MCF 10A (cell line): ENCODE measurements at places on chromosomes 12 and 14.

- no peak for DNase-seq
Observed at GRCh38 chr14:106831322-106831720, 1304.9 kb downstream of the TMEM121 start.

DNA sequence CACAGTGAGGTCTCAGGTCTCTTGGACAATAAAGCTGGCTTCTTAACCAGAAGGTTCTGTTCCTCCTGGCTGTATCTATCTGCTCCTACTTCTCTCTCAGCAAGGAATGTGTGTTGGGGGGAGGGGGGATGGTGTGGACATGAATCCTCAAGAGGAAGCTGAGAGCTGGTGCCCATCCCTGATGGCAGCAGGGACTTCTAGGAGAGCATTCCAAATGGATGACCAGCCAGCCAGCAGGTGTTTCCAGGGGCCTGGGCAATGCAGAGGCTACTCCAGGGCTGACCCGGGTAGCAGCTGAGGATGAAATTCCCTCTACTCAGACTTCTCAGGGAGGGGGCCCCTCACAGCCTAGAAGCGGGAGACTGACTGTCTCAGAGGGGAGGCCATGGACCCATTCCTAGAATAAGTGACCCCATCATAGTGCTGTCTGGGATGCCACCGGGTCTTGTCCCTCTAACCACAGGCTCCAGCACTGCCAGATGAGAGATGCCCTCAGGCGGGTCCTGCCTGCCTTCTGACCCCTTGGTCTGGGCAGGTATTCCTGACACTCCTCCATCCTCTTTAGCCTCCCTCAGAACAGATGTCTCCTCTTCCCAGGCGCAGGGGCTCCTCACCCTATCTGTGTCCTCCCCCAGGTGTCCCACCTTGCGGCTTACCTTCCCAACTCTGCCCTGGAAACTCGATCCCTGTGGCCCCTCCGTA, 1.2 kb downstream of the RAB15 start:
- no peak for DNase-seq

GRCh38 chr14:23099212-23099861, 4.0 kb downstream of the C14orf119 start:
- DNase-seq: no peak

- peak; percentile 41 for DNase-seq
Observed at GRCh38 chr12:95859344-95859816, 628 bp downstream of the SNRPF start.

DNA sequence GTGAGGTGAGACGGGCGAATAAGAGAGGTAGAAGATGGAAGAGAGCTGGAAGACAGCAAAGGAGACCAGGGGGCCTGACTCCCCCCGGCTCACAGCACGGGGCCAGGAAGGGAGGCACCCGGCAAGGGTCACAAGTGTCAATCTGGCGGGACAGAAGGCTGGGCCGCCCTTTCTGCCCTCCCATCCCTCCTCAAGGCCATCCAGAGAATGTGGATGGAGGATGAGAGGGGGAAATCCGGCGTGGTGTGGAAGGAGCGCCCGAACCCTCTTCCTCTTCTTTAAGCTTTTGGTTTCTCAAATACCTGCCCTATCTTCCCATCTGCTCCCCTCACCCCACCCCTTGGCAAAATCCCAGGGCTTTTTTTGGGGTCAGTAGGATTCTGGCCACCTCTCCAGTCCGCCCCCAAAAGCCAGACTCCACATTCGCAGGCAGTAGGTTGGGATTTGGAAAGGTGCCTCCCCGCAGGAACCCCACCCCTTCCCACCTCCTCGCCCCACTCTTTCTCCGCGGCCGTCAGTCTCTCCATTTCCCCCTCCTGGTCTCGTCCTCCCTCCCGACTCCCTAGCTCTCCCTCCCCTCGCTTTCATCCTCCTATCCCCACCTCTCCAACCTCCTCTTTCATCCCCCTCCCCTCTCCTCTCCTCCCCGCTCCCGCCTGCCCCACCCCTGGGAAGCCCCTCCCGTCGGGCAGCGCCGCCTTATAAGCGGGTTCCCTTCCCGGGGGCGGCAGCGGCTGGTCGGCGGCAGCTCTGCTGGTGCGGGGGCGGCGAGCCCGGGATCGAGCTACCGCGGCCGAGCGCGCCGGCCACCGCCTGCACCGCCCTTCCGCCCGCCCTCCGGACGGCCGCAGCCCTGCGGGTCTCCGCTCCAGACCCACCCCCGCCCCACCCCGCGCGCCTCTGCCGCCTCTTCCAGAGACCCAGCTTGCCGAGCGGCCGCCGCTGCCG, at the start of gene PTMS:
TSS of gene PTMS (plus strand) at position 730 of the 948 bp plus-strand sequence. CDS start 343 bp downstream, outside the sequence.
- peak; percentile 96 for DNase-seq

- no peak for DNase-seq
Observed at GRCh38 chr12:19227880-19228210, 98.3 kb downstream of the PLEKHA5 start.

DNA sequence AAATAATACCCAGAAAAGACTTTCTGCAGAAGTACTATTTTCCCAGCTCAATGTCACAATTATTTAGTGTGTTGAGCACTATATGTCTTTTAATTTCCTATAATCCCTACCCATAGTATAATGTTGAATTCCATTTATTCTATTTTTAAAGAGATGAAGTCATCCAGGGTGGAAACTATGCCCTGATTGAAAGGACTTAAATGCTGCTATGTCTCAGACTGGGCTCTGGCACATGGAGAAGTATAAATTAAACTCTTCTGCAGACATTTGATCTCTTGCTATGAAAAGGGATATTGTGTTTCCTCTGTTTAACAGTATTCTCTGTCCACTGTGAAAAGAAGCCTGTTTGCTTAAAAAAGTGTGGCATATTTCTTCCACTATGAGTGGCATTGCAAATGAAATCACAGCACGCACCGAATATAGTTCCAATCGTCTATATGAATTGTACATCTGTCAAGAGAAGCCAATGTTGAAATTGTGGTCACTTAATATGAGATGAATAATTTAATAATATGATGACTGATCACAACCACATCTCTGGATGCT, 192.3 kb downstream of the BCAT1 start:
- DNase-seq: no peak

GRCh38 chr12:117350140-117350539, 11.3 kb downstream of the NOS1 start:
- DNase-seq: peak; percentile 53

GRCh38 chr14:73091044-73091443, 32.7 kb downstream of the RBM25 start:
- no peak for DNase-seq

DNA sequence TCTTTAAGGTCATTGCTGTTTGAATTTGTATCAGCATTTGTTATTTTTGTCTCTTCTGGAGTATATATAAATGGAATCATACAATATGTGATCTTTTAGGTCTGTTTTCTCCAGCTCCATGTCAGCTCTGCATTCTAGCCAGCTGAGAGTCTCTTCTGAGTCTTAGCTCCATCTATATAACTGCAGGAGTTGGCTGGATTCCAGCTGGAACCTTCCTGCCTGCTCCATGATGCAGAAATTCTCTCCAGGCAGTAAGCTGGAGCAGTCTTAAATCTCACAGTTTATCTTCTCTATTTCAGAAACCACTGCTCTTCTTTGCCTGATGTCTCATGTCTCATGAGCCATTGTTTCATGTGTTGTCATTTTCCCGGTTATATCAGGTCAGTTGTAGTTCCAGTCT, 827.6 kb downstream of the NRXN3 start:
- peak; percentile 28 for DNase-seq

DNA sequence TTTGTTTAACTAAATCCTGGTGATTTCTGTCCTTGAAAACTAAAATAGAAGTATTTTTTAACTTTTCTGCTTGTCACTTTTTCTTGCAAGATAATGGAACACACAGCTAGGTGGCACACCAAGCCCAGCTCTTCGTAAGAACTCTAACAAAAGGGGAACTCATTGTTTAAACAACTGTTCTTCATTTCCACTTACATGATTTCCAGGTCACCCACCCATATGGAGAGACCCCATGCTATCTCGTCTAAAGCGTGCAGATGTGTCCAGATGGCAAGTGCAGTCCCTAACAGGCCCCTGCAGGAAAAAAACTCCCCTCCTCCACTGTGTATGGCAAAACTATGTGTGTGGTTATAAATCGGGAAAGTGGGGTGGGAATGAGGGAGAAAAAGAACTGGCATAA, 43.3 kb upstream of the NT5DC3 start:
- DNase-seq: peak; percentile 40

DNA sequence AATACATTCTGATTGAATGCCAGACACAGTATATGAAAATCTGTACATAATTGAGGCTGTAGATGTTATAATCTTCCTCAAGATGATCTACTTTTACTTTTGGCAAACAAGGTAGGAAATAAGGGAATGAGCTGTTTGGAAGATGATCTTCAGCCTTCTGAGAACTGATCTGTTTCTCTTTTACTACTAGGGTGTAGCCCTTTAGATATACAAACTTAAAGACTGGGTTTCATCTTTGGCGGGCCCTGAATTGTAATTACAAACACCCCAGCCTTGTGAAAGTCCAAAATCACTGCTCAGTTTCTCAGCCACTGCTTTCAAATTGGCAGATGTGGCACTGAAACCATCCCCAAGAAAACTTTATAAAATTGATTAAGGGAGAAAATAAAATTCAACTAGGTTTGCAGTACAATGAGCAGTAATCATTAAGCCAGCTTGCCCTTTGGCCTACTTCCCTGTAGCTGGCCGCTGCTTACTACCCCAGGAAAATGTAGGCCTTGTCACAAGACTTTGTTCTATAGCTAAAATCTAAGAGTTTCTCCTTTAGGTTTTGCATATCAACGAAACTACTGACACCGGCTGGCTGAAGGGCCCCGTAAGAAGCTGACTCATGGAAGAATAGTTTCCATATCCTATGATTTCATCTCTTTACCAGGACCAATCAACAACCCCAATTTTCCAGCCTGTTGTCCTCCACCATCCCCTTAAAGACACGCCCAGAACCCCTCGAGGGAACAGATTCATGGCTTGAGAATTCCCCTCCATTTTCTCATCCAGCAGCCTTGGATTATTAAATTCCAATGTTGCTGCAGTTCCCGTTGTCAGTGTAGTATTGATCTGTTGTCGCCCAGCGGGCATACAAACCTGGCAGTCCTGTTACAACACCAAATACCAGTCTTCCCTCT, 210.8 kb downstream of the PCNX1 start:
- peak; percentile 84 for DNase-seq

- DNase-seq: no peak
Observed at GRCh38 chr12:129102233-129102632, 249.0 kb downstream of the GLT1D1 start.

- no peak for DNase-seq
Observed at GRCh38 chr14:30528119-30528518, 30.8 kb upstream of the G2E3 start.

- DNase-seq: no peak
Observed at GRCh38 chr14:36519431-36520321, at the start of gene NKX2-1. Gene NKX2-1 (minus strand): TSS chr14:36520232. CDS start chr14:36520129, 103 bp downstream.

DNA sequence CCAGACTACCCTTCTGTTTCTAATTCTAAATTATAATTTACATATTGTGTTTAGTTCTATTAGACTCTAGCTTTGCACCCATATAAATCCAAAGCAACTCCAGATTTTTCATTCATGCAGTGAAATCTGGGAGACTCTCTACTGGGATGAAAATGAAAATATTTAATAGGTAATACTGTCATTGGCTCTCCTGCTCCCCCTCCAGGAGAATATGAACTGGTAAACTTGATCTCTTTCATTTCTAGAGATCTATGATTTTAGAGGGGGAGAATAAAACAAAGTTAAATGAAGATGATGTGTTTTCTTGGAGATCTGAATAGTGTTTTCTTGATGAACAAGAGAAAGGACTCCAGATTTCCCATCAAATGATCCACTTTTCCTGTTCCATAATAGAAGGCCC, 104.3 kb upstream of the TMCC3 start:
- DNase-seq: no peak

- DNase-seq: no peak
Observed at GRCh38 chr14:91536327-91536726, 26.2 kb upstream of the PPP4R3A start.

DNA sequence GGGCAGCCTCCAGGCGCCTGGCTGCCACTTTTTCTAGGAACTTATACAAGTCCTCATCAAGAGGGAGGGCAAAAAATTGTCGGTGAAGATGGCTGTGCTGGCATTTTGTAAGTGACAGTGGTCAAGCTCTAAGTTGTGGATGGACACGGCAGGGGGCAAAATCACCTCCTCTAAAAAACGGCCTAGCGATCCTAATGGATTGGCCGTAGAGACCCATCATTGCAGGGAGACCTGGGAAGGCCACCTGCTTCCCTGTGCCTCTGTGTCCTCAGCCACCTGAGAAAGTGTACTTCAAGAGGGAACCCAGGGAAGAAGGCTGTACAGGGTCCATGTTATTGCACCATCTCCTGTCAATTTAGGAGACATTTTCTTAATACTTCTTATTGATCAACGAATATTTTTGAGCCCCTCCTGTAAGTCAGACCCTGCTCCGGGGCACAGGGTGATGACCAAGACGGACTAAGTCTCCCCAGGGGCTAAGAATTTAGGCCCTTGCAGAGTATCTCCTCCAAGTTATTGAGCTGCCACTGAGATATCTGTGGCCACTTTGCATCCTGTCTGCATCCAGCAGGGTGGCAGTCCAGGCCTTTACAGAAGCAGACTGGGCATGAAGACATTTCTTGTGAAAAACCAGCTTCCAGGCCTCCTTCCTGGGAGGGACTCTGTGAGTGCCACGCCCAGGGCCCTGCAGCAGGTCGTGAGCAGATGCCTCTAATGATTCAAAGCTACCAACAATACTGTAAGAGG, 40.5 kb downstream of the PSMA6 start:
- DNase-seq: peak; percentile 68

DNA sequence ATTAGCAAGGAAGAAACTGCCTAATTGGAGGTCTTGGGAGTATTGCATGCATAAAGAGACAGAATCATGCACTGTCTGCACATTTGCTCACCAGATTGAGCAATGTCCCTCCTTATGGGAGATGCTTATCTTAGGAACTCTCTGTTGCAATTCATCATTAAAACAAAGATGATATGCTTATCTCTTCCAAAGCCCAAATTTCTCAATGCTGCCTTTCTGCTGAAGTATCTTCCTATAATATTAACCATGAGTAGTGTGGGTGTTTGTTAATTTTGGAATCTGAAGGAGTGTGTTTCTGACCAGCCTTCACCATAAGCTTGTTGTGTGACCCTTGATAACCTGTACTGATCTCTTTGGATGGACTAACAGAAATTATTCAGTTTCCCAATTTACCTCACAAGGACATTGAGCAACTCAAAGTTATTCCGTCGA, 1257.6 kb upstream of the FLRT2 start:
- DNase-seq: no peak

DNA sequence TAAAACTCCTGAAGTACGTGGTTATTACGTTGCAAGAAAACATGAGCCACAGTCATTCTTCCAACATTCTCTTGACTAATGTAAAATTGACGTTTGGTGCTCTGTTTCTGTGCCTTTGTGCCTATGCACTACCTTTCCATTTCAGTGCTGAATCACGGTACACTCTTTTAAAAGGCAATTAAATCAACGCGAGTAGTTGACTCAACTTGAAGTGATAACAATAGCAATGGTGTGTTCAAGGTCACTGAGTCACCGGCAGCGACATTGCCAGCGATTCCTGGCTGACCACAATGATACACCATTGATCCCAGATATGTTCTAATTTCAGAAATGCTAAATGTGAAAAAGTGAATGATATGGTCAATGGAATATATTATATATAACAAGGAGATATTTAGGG, 17.8 kb downstream of the AK7 start:
- peak; percentile 6 for DNase-seq

- DNase-seq: no peak
Observed at GRCh38 chr14:49766839-49767238, 1.1 kb upstream of the KLHDC2 start.

GRCh38 chr12:93415723-93416464, 25.9 kb downstream of the UBE2N start:
- DNase-seq: no peak
